Liver (tissue), 10 donors: ENCODE measurements at places on chromosomes 6 and 20. TPM values are rescaled to one million over a fixed set of nuclear protein-coding genes. Genes with fewer than 3 reads are reported as not detected.

Gene LINC00237
- not detected for total RNA-seq

Gene ECT2L
- under 0.01 TPM for total RNA-seq

Gene CNR1
- 0.14 TPM for total RNA-seq

Gene CD93
- 15.0 TPM for total RNA-seq

Gene SLC29A1
- total RNA-seq = 15.8 TPM

Gene ZBTB46
- total RNA-seq = 8.2 TPM

Gene CCN6
- not detected for total RNA-seq

Gene SAMD3
- 4.3 TPM for total RNA-seq

Gene JAG1
- 16.6 TPM for total RNA-seq

Gene SUMO4
- 0.84 TPM for total RNA-seq

GRCh38 chr6:3627956-3628835 is 123.3 kb downstream of the PXDC1 start:
- H3K4me1 ChIP-seq = no peaks in the 10 kb centered on the region
- no peak for DNase-seq
- no peak overlapping the region for H3K4me3 ChIP-seq
- H3K27me3 ChIP-seq = peaks cover 3% of the 10 kb centered on the region

- H3K27me3 ChIP-seq = no peaks in the 10 kb centered on the region
- H3K27ac ChIP-seq = no peak overlapping the region
- DNase-seq = no peak
- H3K36me3 ChIP-seq = no peaks in the 10 kb centered on the region
- H3K4me3 ChIP-seq = no peak overlapping the region
These were observed 17.6 kb upstream of the HLA-F start for GRCh38 chr6:29705389-29706231.

DNA sequence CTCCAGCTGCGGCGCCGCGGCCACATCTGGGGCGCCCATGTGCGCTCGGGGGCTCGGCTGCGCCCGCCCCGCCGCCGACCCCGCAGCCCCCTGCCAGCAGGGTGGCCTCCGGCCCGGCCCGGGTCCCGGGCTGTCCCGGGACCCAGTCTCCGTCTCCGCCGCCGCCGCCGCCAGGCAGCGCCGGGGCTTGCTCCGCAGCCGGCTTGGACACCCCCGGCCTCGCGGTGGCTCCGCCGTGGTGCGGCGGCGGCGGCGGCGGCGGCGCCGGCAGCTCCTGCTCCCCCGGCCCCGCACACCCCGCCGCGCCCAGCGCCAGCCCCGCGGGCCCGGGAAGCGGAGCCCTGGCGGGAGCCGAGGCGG is 219 bp downstream of the ISM1 start:
- no peaks in the 10 kb centered on the region for H3K36me3 ChIP-seq
- no peaks in the 10 kb centered on the region for H3K27me3 ChIP-seq
- H3K4me3 ChIP-seq = no peak overlapping the region

DNA sequence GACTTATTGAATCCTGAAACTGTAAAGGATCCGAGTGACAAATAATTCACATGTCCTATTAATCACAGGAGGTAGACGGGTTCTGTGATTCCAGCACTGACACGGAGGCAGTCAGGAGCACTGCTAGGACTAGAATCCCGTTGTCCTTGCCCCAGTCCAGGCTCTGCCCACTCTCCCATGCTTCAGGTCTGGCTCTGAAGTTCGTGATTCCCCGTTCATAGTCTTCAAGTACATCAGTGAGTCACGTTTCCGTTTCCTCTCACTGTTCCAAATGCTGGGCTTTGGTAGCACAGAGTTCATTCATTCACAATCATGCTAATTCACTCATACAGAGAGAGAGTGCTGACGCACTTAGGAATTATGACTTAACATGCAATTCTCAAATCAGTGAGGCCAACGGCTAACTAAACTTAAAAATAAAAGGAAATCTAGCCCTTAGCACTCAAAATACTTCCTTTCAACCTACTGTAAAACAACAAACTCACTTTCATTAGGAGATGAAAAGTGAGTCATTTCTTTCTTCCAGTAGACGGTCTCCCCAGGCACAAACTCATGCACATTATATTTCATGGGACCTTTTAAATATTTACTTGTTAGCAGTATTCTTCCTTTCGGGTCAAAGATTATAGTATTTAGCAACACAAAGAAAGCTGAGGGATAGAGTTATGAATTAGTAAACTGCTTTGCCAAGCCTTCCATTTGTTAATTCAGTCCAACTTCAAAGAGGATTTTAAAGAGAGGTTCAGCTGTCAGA is 94.0 kb upstream of the NHSL1 start:
- H3K27me3 ChIP-seq = no peaks in the 10 kb centered on the region
- no peaks in the 10 kb centered on the region for H3K36me3 ChIP-seq
- H3K27ac ChIP-seq = peak overlapping the region; percentile 79
- DNase-seq = no peak
- peak overlapping the region; percentile 6 for H3K4me3 ChIP-seq

DNA sequence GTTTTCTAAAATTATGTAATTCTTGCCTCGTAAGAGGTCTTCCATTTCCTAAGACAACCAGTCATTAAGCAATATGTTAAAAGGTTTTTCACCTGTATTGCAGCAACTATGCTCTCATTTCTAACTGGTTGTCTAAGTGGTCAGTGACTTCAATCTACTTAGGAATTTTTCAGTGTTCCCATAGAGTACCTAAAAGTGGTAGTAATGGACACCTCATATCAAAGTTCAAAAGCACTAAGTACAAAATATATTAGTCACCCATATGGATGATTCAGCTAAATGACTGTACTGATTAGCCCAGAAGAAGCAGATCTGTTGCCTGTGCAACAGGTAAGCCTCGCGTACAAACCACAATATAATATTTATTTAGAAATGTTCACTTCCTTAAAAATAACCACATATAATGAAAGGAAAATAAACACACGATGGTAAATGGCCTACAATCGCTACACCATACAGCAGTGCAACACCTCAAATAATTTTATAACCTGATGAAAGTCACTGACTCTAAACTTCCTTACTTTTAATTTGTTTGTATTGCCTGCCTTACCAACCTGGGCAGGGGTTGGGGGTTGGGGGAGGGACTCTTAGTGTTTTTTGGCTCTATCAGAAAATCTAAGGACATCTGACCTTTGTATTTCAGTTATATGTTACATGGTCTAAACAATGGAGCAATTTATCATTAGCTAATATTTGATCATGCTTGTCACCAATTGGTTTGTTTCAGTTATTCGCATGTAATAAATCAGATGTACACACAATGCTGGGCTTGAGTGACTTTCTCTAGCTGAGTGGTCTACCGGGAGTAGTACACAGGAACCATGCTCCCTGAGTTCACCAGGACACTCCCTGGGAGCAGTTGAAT is 105.9 kb downstream of the HIVEP2 start:
- H3K27me3 ChIP-seq = no peaks in the 10 kb centered on the region
- no peaks in the 10 kb centered on the region for H3K4me1 ChIP-seq
- no peak for DNase-seq
- H3K27ac ChIP-seq = no peak overlapping the region

GRCh38 chr20:52724541-52724940 is 247.6 kb upstream of the TSHZ2 start:
- H3K36me3 ChIP-seq = no peaks in the 10 kb centered on the region
- H3K27ac ChIP-seq = no peak overlapping the region
- no peaks in the 10 kb centered on the region for H3K27me3 ChIP-seq
- no peak for DNase-seq
- H3K4me1 ChIP-seq = no peaks in the 10 kb centered on the region
- H3K4me3 ChIP-seq = no peak overlapping the region

- H3K4me3 ChIP-seq = peak overlapping the region; percentile 86
- H3K27me3 ChIP-seq = no peaks in the 10 kb centered on the region
- H3K4me1 ChIP-seq = peaks cover 27% of the 10 kb centered on the region
- peak; percentile 78 for DNase-seq
These were observed 988 bp downstream of the TXNDC5 start for GRCh38 chr6:7909323-7910276.

DNA sequence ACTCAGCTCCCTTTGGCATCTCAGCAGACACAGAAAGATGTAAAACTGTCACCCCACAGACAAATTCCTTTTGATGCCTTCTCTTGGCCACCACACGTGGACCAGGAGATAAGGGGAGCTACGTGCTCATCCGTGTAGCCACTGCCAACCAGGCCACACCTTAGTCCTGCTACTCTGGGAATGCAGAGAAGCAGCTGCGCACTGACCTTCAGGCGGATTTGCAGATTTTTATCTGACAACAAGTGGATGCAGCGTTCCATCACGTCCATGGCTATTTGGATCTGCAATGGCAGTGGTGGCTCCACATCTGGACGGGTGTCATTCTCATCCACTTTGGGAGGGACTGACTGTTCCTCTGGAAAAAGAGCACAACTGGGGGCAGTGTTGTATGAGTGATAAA is 30.8 kb downstream of the TTI1 start:
- no peaks in the 10 kb centered on the region for H3K4me1 ChIP-seq
- no peak overlapping the region for H3K4me3 ChIP-seq
- no peak for DNase-seq
- no peaks in the 10 kb centered on the region for H3K27me3 ChIP-seq
- peaks cover 8% of the 10 kb centered on the region for H3K36me3 ChIP-seq

DNA sequence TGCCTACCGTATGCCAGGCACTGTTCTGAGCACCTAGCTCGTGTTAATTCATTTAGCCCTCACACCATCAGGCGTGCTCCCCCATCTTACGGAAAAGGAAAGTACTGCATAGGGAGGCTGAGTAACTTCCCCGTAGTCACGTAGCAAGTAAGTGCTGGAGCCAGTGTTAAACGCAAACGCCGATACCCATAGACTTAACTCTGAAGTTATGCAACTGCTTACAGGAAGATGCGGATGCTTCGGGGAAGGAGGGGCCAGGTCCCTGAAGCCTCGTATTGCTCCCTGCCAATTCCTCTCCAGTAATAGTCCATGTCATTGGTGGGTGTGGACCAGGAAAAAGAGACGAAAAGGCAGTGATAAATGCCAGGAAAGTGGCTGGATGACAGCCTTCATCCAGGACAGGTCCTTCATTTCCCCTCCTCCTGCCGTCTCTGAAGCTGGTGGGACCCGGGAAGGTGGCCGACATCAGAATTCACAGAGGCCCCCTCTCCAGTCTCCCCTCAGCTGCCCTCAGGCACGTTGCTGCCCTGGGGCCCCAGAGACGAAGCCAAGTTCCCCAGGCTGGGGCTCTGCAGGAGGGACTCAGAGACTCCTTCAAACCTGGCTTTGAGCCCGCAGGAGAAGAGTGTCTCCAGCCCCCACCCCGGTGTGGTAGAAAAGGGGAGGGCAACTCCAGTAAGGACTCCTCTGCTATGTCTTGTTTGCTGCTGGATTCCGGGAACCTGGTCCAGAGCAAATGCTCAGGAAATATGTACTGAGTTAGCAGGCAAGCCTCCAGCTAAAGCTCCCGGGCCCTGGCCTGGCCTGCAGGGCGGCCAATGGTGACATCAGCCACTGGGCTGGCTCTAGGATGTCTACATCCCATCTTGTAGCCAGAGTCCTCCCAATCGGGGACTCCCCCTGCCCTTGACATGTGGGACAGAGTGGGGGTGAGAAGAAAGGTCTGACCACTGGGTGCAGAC is 37.8 kb downstream of the RAB44 start:
- H3K27me3 ChIP-seq = no peaks in the 10 kb centered on the region
- peak overlapping the region; percentile 45 for H3K27ac ChIP-seq
- H3K4me1 ChIP-seq = peaks cover 3% of the 10 kb centered on the region
- DNase-seq = no peak
- H3K4me3 ChIP-seq = no peak overlapping the region
- no peaks in the 10 kb centered on the region for H3K36me3 ChIP-seq

DNA sequence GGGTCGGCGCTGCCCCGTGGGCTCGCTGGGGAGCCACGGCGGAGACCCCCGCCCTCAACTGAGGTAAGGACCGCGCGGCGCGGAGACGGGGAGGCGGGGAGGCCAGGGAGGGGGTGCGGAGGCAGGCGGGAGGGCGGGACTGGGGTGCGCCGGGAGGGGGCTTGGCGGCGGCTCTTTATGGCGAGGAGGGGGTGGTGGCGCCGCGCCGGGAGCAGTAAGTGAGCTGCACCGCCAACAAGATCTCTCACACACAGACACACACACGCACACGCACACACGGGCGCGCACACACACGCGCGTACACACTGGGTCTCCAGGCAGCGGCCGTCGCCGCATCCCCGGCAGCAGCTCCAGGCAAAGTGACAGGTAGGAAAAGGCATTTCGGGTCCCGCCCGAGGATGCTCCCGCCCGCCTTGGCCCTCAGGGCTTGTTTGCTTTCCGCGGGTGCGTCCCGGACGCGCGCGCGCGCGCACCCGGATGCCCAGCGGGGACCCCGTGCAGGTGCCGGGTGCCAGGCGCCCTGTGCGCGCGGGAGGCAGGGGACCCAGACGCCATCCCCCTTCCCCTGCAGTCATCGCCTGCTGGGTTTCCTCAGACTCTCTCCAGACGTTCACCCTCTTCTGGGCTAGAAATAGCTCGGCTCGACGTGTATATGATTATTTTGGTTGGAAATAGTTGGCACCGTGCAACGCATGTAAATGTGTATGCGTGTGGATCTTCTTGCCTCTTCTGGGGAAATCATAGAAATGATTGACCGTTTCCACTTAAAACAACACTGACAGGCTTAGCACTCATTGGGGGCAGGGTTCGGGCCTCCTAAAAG is at the start of gene PLCB4:
TSS of gene PLCB4 (plus strand) at position 247 of the 823 bp plus-strand sequence. CDS start 238,728 bp downstream, outside the sequence.
- H3K27ac ChIP-seq = no peak within 1 kb of the TSS
- H3K4me3 ChIP-seq = no peak within 1 kb of the TSS
- H3K4me1 ChIP-seq = no peaks in the 10 kb centered on the region
- DNase-seq = no peak
- H3K27me3 ChIP-seq = peaks cover 5% of the 10 kb centered on the region

- H3K4me1 ChIP-seq = no peaks in the 10 kb centered on the region
- no peak overlapping the region for H3K27ac ChIP-seq
- DNase-seq = no peak
- no peak overlapping the region for H3K4me3 ChIP-seq
- no peaks in the 10 kb centered on the region for H3K27me3 ChIP-seq
- no peaks in the 10 kb centered on the region for H3K36me3 ChIP-seq
These were observed 130.1 kb downstream of the CDH4 start for GRCh38 chr20:61382194-61382593.

DNA sequence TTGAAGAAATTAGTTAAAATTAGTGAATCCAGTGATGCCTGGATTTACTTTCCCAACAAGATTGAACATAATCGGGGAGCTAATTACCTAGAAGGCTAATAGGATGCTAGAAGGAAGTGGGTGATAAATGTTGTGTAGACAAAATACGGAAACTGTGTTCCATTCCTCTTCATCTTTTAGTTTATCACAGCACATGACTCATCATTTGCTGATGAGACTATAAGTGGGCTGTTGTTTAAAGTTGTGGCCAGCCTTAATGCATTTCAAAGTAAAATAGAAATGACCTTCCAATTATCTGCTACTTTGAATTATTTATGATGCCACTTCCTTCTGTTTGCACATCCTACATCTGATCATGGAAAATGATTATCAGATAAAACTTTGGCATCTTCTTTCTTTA is 43.4 kb downstream of the OGFRL1 start:
- DNase-seq = no peak
- no peaks in the 10 kb centered on the region for H3K4me1 ChIP-seq
- no peak overlapping the region for H3K4me3 ChIP-seq
- no peak overlapping the region for H3K27ac ChIP-seq

DNA sequence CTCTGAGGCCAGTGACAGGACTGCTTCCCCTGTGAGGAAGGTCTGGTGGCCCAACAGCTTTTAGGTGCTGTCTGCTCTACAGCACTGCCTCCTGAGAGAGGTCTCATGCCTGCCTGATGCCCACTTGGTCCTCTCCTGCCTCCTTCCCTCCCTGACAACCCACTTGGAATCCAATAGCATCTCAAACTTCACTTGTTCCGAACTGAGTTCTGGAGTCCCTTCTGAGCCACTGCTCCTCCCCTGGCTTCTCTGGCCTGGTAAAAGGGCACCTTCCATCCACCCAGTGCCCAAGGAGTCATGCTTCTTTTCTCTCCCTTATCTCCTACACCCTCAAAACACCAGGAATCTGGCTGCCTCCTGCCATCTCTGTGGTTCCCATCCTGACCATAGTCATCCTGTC is 1.9 kb downstream of the MAVS start:
- no peaks in the 10 kb centered on the region for H3K36me3 ChIP-seq
- no peak for DNase-seq
- no peaks in the 10 kb centered on the region for H3K27me3 ChIP-seq
- no peak overlapping the region for H3K27ac ChIP-seq
